ENCODE measurements at places on chromosomes 3 and 15. TPM values are rescaled to one million over a fixed set of nuclear protein-coding genes. Genes with fewer than 3 reads are reported as not detected.

GRCh38 chr3:124985349-124985748, 50.8 kb upstream of the MUC13 start:
- DNase-seq, result peak; percentile 59

DNA sequence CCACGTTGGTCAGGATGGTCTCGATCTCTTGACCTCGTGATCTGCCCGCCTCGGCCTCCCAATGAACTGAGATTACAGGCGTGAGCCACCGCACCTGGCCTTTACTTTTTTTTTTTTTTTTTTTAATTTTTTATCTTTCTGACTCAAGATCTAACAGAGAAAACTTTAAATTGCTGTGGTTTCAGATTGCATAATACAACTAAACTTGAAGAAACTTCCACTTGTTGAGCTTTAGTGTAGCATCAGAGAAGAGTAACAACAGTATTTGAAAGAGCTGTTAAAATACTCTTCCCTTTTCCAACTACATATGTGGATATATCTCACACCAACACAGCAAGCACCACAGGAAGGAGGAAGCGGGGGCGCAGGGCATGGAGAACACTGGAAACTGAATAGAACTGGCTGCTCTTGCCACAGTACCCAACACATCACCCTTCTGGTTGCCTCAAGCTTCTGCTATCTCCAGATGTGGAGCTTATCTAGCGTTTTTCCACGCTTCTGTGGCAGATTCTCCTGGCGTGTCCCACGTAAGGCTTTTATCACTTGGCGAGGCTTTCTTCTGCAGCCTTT, 45.4 kb downstream of the MAP6D1 start:
- no peak for DNase-seq

- DNase-seq, result no peak
Observed at GRCh38 chr3:57688291-57688690, 4.6 kb downstream of the DENND6A start.

- no peak for DNase-seq
Observed at GRCh38 chr3:56314842-56315241, 153.4 kb downstream of the ERC2 start.

DNA sequence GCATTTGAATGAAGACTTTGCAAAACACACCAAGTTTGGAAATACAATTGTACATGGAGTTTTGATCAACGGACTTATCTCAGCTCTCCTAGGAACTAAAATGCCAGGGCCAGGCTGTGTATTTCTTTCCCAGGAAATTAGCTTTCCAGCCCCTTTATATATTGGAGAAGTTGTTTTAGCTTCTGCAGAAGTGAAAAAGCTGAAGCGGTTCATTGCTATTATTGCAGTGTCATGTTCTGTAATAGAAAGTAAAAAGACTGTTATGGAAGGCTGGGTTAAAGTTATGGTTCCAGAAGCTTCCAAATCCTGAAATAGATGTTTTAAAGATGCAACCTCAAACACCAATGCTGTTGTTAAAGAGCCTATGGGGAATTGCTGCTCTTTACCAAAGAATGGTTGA, 11.5 kb downstream of the HTD2 start:
- no peak for DNase-seq

SLC24A5 gene
- not detected for total RNA-seq

IGSF10 gene
- 1.5 TPM for total RNA-seq

- DNase-seq, result no peak
Observed at GRCh38 chr15:89907289-89907688, 5.5 kb downstream of the ARPIN start.

LDHAL6B gene
- not detected for total RNA-seq

DNA sequence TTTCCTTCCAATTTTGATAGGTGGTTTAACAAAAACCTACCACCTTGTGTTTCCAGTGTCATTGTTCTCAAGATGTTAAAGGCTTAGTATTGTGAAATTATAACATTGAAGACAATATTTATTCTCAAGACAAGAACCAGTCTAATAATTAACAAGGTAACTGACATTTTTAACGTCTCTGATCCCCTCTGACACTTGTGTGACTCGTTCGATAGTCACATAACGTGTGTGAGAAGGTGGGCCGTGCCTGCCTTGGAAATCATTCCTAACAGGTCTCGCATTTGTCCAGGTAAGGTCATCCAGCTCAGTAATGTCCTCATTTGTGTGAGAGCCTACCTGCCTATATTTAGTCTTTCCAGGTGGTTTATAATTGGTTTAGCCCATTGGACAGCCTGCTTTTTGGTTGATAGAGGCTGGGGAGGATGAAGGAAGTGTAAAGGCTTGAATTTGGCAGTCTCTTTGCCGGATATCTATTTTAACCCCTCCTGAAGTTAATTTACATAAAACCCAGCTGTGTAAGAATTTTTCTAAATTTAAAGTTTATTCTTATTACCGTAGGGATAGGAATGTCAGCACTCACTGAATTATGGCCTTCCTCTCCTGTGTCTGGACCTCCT, 94.4 kb downstream of the AKAP13 start:
- no peak for DNase-seq

DNA sequence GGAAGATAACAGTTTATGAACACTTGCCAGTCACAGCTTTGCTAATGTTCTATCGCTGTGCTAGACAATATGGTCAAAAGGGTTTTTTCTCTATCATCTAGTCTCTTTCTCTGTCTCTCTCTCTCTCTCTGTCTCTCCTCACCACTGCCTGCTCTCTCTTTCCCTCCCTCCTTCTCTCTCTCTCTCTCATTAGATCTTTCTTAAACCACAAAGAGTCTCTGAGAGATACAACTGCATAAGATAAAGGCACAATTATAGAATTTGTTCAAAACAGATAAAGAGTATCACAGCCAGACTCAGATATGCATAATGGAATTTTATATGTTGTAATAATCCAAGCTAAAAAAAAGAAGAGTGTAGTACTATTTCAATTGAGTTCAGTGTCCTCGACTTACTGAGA, 258.4 kb downstream of the MECOM start:
- no peak for DNase-seq

DNA sequence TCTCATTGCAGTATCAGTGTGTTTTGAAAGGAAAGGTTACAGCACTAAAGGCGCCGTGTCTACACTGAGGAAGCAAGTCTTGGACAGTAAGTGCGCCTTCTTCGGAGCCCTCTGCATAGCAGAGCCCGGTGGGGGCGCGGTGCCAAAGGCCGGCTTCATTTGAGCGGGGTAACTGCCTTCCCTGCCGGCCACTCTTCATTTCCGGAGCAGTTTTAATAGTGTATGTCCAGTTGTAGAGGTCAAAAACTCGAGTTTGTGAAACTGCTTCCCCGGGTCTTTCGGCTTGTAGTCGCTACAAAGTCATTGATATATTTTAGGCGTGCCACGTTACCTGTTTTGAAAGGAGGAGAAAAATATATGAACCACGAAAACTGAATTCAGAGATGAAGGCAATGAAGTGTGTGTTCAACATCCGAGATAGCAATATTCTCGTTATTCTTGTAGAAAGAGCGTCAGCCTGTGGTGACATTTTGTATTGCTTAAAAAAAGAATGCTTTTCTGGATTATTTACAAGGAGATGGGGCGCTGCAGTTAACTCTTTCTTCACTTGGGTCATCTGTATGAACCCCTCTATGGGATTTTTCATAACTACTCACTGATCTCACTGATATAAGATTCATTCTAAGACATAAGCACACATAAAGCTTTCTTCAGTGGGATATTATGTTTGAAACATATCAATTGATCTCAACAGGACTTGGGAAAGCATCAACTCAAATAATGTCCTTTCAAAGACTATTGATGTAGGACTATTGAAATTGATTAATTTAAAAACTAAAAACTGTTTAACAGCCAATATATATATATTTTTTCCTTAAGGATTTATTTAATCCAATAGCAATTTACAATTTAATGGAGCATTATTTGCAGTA, 3.0 kb downstream of the ALCAM start:
- peak; percentile 80 for DNase-seq

DNA sequence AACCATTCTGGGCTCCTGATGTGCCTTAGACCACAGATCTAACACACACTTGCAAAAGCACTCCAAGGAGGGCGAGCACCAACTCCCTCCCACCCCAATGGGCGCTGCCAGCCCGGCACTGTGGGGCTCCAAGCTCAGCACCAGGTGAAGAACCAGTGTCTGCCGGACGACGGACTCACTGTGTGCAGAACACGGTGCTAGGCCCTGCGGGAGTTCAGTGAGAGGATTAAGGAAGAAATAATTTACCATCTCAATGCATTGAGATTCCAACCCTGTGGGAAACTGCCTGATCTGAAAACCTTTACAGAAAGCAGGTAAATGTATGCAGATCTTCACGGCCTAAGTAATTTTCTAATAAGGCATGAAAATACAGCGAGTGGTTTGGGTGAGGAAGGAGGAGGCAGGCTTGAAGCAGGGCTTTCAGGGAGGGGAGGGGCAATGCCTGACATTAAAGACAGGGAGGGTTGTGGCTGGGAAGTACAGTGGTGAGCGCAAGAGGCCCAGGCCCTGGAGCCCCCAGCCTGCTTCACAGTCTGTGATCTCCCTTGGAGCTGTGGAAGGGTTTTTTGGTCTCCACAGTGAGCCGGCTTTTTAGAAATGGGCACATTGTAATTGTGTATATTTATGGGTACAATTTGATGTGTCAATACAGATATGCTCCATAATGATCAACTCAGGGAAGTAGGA, 35.6 kb upstream of the CHRNB4 start:
- DNase-seq, result no peak

GRCh38 chr15:63560741-63561448, 36.3 kb upstream of the FBXL22 start:
- no peak for DNase-seq

DNA sequence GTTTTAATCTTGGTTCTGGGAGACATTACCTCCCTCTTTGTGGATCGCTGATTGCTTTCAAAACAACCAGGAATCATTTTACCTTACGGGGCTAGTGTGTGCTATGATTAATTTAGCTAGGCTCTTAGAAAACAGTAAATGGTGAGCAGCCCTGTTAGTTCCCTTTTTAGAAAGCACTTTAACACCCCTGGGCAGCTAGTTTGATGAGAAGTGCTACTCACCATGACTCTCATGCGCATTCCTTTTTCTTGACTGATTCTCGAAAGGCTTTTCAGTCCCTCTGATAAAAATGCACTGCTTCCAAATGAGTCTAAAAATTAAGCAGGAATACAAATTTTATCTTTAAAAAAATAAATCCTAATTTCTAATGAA, 75.3 kb upstream of the LEKR1 start:
- DNase-seq, result no peak

GRCh38 chr3:159586571-159587202, 401.9 kb upstream of the IL12A start:
- DNase-seq, result no peak

DNA sequence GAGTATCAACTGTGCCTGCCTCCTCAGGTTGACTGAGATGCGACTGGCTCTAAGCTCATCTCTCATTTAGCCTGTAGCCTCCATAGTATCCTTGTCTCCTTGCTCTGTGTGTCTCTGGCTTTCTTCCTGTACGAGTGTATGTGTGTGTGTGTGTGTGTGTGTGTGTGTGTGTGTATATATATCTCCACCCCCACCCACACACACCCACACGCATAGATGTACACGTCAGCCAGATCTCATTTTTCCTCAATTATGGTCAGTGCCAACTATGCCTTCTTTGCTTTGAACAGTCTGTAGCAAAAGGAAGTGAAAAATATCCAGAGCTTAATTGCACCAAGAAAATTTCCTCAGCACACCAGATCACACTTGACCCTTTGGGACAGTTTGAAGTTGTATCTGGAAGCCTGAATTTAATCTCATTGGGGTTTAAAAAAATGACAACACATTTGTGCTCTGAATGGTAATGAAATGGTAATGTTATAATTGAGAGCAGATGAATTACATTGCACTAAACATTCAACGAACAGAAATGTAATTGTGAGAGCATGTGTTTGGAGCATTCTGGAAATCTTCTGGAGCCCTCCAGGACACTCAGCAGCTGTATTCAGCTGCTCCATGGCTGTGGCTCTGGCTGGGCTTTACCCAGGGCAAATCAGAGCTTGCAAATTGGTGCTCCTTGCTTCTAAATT, 63.6 kb downstream of the RYR3 start:
- no peak for DNase-seq

DNA sequence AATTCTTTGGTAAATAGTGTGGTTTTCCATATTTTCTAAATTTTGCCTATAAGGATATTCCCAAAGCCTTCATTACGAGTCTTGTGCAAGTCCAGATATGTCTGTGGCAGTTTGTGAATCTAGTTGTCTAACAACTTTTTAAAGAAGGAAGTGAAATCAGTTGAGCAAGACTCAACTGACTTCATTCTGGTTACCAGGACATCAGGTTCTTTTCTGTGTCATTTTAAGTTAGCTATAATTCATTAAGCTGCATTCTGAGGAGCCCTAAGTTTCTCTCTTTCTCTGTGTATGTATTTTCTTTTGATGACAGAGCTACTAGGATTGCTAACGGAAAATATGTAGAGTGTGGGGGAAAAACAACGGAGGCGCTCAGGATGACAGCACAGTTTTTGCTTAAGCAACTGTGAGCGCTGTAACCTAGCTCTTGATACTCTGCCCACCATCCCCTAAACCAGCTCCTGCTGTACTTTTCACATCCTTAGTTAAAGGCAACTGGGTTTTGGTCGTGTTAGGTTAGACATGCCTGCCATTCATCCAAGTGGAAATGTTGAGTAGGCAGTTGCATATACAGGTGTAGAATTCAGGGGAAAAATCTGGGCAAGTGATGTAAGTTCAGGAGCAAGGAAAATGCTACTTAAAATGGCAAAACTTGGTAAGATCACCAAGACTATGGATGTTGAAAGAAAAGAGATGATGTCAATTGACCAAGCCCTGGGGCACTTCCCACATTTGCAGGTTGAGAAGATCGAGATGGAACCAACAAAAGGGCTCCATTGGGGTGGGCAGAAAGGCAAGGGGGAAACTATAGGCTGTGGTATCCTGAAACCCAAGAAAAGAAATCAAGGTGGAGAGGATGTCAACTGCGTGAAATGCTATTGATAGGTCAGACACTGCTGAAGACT, 9.2 kb downstream of the MFSD1 start:
- DNase-seq, result no peak

- DNase-seq, result no peak
Observed at GRCh38 chr3:44903751-44904150, 29.3 kb downstream of the TGM4 start.

WDR76 gene
- total RNA-seq, result 20.7 TPM

DNA sequence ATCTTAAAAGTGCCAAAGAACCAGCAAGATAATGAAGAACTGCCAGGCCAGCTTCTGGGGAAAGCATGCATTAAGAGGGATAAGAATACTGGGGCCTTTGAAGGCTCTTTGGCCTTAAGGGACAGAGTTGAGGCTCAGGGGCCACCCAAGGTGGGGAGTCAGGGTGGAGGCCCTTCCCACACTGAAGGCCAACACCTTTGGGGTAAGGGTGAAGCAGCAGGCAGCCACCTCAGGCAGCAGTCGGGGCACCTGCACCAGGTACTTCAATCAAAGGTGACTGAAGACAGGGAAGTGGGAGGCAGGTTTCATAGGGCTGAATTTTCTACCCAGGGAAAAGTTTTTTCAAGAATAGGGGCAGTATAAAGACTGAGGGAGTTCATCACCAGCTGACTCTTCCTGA, 87.7 kb upstream of the KLF13 start:
- no peak for DNase-seq

NOX5 gene
- total RNA-seq, result 0.17 TPM

- no peak for DNase-seq
Observed at GRCh38 chr3:86379280-86379679, 611.7 kb downstream of the VGLL3 start.

DNA sequence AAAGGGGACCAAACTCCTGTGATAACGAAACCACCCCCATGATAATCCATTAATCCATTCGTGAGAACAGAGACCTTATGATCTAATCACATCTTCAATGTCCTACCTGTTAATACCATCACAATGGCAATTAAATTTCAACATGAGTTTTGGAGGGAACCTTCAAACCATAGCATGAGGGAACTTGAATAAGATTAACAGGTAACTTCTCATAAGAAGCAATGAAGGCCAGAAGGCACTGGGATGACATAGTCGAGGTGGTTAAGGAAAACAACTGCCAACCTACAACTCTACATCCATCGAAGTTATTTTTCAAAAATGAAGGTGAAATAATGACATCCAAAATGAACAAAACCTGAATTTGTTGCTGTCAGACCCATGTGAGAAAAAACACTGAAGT, 478.9 kb downstream of the EDEM1 start:
- DNase-seq, result no peak
